ENCODE measurements at places on chromosomes 2 and 18. TPM values are rescaled to one million over a fixed set of nuclear protein-coding genes. Genes with fewer than 3 reads are reported as not detected.

GRCh38 chr2:160336635-160337034, 136.6 kb upstream of the ITGB6 start:
- DNase-seq = no peak

GRCh38 chr2:96759548-96759947, 1.2 kb upstream of the CNNM4 start:
- no peak for DNase-seq

DNA sequence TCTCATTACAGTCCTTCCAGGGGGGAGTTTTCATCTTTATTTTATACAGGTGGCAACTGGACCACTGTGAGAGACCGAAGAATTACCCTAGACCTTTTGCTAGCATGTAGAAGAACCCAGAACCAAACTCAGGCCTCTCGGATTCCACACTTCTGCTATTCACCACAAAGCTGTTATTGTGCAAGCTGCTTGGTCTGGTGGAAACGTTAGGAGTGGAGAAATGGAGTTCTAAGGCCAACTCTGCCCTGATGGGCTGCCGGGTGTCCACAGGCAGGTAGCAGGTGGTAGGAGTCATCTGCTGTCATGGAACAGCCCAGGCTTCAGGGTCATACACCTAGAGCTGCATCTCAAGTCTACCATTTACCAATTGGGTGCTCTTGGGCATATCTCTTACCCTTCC, 218.8 kb downstream of the BCL11A start:
- DNase-seq = no peak

DNA sequence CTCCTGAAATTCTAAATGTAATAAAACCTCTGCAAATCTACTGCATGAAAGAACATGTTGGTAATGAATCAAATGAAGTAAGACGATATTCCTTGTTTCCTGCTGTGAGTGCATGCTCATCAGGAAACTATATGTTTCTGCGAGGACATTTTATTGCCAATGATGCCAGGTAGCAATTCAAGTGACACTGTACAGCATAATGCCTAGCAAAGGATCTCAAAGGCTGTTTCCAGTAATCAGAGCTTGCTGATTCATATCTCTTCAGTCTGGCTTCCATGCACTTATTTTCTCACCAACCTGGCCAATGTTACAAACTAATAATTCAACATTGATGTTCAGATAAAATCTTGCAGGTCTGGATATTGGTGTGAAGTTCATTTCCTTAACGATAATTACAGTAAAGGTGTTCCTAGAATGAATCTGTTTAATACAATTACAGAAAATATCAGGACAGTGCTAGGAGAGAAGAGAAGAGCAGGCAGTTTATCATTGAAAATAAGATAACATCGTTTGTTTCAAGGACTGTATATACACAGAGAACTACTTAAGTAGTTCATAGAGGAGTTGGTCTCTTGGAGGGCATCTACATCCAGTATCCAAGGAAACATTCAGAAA, 568.5 kb upstream of the SOX11 start:
- DNase-seq = no peak

The CXCR1 gene
- 3.5 TPM for total RNA-seq

The NPAS2 gene
- total RNA-seq = 42.0 TPM

All from aorta (tissue), 5 donors.